ENCODE measurements at places on chromosomes 1 and 21.

DNA sequence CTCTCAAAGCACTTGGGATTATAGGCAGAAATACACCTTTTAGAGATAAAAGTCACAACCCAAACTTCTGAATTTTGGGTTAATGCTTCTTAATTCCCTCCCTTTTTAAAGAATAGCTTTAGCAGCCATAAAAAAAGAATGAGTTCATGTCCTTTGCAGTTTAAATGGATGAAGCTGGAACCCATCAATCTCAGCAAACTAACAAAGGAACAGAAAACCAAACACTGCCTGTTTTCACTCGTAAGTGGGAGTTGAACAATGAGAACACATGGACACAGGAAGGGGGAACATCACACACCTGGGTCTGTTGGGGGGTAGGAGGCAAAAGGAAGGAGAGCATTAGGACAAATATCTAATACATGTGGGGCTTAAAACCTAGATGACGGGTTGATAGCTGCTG is 55.8 kb downstream of the SLC27A3 start:
- DNase-seq, result no peak

DNA sequence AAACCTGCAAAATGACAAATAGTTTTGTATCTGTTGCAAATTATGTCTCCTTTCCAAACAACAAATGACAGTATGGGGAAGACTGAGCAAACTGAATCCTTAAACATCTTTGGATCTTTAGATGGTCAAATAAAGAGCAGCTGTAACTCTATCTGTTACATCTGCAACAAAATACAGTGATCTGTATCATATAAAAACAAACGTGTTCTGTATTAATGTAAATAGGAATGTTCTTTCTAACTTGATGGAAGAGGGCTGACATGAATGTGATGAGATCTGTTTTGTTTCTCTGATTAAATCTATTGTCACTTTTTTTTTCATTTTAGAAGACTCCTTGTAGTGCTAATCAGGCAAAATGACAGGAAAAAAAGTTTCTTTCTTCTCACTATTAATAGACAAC is 159.5 kb downstream of the GPATCH2 start:
- no peak for DNase-seq

DNA sequence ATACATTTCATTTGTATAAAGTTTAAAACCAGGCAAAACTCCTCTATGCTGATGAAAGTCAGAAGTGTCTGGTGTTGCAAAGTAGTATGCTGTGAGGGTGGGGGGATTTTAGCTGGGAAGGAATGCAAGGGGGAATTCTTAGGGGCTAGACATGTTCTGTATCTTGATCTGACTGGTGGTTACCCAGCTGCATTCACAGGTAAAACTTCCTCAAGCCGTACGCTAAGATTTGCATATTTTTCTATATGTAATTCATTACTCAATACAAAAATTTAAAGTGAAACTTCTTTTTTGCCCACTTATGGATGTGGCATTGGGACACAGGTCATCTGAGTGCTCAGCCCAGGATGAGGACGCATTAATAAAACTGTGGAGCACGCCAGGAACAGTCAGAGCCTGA is 323.3 kb downstream of the PAPPA2 start:
- no peak for DNase-seq

- no peak for DNase-seq
Measured at GRCh38 chr21:43287111-43287760, 118.4 kb downstream of the CRYAA start.

- DNase-seq, result no peak
Measured at GRCh38 chr1:149923626-149924025, 4.0 kb downstream of the SF3B4 start.

GRCh38 chr1:235976490-235976889 is 88.4 kb downstream of the NID1 start:
- no peak for DNase-seq

Measured in WTC11 (cell line).